ENCODE measurements at places on chromosomes 7 and 10. TPM values are rescaled to one million over a fixed set of nuclear protein-coding genes. Genes with fewer than 3 reads are reported as not detected.

The TWIST1 gene
- not detected for total RNA-seq

The NUTM2B gene
- total RNA-seq: 1.4 TPM

The TMEM270 gene
- total RNA-seq: not detected

The GARIN1A gene
- 0.26 TPM for total RNA-seq

The ZEB1 gene
- 39.3 TPM for total RNA-seq

The ZPBP gene
- total RNA-seq: not detected

The COL1A2 gene
- total RNA-seq: 0.21 TPM

The TMEM225B gene
- 1.2 TPM for total RNA-seq

The ZNRF2 gene
- total RNA-seq: 15.1 TPM

The DENND11 gene
- 22.9 TPM for total RNA-seq

The CFAP46 gene
- not detected for total RNA-seq

The C10orf95 gene
- total RNA-seq: 0.32 TPM

The DUSP5 gene
- 27.8 TPM for total RNA-seq

The TAS2R60 gene
- total RNA-seq: 0.26 TPM

The CALML3 gene
- total RNA-seq: not detected
